ENCODE measurements at places on chromosomes 5 and 9.

GRCh38 chr9:77807281-77807683 lies 159.2 kb upstream of the GNA14 start:
- no peak for DNase-seq

DNA sequence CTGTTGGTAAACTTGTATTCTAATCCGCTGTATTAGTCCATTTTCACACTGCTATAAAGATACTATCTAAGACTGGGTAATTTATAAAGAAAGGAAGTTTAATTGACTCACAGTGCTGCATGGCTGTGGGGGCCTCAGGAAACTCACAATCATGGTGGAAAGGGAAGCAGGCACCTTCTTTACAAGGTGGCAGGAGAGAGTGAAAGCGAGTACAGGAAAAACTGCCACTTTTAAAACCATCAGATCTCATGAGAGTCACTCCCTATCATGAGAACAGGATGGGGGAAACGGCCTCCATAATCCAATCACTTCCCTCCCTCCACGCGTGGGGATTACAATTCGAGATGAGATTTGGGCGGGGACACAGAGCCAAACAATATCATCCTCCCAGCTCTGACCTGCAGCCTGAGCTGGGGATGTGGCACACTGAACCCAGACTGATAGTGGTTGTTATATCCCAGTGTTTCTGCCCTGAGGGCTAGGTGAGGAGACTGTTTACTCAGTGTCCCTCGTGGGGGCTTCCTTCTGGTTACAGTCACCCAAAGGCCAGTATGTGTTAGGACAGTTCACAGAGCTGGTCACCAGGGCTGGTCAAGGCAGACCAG lies 488.3 kb downstream of the KDM4C start:
- no peak for DNase-seq

GRCh38 chr5:50856401-50857119 lies 190.1 kb downstream of the PARP8 start:
- no peak for DNase-seq

- no peak for DNase-seq
These were observed at the start of gene FGF10 for GRCh38 chr5:44389090-44389822. Gene FGF10 (minus strand): TSS chr5:44389420. CDS start chr5:44388682, 738 bp downstream.

DNA sequence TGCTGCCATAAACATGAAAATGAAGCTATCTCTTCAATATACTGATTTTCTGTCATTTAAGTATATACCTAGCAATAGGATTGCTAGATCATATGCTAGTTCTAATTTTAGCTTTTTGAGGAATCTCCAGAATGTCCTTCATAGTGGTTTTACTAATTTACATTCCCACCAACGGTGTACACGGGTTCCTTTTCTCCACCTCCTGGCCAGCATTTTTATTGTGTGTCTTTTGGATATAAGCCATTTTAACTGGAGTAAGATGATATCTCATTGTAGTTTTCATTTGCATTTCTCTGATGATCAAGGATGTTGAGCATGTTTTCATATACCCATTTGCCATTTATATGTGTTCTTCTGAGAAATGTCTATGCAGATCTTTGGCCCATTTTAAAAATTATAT lies 446.5 kb downstream of the GABRG2 start:
- no peak for DNase-seq

GRCh38 chr5:58204966-58205365 lies 254.9 kb downstream of the PLK2 start:
- no peak for DNase-seq

- no peak for DNase-seq
These were observed 21.0 kb downstream of the TSC1 start for GRCh38 chr9:132923346-132923902.

DNA sequence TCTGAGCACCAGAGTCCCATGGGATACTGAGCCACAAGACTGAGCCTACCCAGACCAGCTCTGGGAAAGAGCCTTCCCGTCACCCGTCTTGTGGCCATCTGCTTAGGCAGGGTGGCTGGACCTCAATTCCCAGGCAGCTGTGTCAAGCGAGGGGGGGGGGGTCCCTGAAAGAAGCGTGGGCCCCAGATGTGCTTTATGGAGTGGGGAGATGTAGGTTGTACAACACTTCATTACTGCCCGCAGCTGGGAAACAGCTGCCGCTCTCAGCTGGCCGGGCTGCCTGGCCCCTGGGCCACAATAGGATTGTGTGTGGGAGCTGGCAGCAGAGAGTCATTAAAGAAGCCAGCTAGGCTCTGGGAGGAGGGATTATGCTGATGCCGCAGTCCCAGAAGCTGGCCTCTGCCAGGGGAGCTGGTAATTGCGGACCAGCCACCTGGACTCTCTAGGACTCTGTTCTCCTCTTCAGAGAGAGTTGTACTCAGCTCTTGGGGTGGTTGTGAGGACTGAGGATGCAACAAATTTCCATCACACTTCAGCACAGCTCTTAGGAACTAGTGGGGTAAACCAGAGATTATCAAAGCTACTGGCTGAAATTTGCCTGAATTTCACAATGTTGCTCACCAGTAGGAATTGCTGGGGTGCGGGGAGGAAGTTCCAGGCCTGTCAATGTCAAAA lies 145.4 kb downstream of the GADD45G start:
- DNase-seq, result no peak

GRCh38 chr5:149700347-149700746 lies 29.8 kb upstream of the PPARGC1B start:
- no peak for DNase-seq

DNA sequence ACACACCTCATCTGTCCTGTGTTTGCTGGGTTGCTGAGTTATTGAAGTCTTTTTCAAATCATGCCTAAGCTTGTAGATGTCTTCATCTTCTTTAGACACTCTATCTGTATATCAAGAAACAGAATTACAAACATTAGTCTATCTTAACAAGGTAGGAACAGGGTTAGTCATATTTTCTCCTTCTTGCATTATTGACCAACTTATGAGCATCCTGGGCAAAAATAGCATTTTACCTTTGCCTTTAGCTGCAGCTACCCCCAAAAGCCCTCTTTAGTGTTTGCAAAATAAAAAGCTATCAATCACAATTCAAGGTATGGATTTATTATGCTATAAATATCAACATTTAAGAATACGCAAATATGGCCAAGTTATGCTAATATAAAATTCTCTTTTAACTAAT lies 3.4 kb downstream of the PLK2 start:
- DNase-seq, result no peak

GRCh38 chr9:109497226-109498153 lies 617 bp downstream of the PTPN3 start:
- no peak for DNase-seq

DNA sequence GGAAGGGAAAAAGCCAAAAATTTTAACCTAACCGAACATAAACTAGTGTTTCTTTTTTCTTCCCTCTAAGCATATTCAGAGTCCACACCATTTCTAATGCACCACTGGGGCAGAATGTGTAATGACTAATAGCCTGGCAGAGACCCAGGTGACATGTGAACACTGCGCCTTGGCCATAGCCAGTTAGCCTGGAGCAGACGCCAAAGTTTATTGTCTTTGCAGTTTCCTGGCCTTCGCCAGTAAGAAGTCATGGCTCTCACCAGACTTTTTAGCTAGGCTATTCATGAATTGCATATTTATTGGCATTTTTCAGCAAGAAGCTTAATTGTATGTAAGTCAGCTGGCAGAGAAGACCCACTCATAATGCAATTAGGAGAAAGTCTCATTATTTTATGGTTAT lies 182.8 kb upstream of the SLC27A6 start:
- no peak for DNase-seq

DNA sequence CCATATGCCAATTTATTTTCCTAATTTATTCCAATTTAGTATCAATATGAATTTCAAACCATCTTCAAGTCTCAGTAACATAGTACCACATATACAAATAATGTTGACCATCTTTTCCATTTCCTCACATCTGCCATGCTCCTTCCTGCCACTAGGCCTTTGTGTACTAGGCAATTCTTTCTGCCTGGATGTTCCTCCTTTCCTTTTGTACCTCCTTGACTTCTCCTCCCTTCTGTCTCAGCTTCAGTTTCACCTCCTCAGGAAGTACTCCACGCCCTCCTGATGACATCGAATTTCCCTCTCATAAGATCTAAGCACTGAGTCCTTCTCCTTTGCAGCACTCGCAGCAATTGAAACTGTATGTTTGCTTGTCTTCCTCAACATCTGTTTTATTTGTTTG lies 53.9 kb downstream of the MEF2C start:
- DNase-seq, result no peak

GRCh38 chr5:73250645-73251044 lies 77.7 kb downstream of the TMEM174 start:
- no peak for DNase-seq

DNA sequence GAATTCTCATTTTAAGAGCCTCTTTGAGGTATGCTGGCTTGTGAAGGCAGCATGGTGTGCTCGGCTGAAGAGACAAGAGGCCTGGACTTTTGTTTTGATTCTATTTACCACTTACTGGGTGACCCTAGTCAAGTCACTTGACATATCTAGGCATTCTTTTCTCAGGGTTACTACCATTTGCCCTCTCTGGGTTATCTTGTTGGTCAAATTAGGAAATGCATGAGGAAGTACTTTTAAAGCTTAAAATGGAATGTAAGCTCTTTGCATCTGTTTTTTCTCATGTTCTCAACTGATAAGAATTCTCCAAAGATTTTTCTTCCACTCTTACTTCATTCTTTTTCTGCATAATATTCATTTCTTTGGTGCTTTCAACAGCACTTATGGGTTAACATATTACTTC lies 173.1 kb downstream of the PLK2 start:
- DNase-seq, result no peak

- DNase-seq, result no peak
These were observed 23.3 kb upstream of the TRIM14 start for GRCh38 chr9:98142182-98142907.

DNA sequence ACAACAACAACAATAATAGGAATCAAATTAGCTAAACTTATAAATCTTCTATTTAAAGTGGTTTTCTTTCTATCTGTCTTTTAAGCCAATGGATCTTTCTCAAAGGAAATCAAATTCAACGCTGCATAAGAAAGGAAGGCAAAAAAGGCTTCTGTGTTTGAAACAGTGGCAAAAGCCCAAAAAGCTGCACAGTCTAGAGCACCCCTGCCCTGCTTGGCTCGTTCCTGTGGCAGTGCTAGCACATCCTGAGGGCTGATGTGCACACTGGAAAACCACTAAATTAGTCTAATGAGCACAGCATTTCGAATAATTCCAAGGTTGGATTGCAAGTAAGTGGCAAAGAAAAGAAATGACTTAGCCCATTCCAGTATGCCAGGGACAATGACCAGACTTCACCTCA lies 80.7 kb downstream of the AP3B1 start:
- no peak for DNase-seq

DNA sequence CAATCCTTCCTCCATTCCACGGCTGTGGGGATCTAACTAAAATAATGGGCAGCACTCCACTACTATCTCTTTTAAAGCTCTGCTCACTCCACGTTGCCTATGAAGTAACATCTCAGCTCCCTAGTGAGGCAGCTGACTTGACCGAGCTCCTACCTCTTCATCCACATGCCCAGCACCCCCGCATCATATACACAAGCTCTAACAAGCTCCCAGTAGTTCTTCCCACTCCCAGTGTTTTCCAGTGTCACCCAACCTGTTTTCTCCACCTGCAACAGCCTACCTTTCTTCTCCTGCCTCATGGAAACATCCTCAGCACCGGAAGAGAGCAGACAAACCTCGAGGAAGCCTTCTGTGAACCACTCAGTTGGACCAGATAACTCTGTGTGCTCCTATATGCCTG lies 50.5 kb downstream of the ELAVL2 start:
- DNase-seq, result no peak

GRCh38 chr5:14310901-14311300 lies 167.8 kb downstream of the TRIO start:
- DNase-seq, result no peak

DNA sequence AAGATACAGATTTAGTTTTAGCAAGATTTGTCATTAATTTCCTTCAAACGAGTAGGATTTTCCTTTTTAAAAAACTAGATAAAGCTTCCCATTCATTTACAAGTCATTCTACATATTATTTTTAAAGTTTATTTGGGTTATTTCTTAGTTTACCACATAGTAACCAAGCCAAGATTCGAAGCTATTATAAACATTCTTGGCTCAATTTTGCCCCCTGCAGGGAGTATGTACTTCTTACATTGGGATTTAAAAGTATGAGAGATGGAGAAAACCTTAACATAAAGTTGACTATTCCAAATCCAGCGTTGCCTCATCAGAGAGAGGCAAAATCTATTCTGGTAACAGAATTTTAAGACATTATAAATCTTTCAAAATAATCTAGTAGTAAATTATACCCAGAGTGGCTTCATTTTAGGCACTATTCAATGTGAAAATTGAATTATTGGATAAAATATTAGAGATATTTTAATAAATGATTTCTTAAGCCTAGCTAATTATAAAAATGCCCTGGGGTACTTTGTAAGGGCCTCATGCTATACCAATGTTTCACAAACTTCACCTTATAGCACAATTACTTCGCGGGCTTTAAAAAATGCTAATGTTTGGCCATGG lies 39.1 kb downstream of the FBN2 start:
- no peak for DNase-seq

GRCh38 chr5:153400931-153401330 lies 89.5 kb upstream of the GRIA1 start:
- DNase-seq, result no peak

- DNase-seq, result no peak
These were observed 558.5 kb upstream of the ZNF462 start for GRCh38 chr9:106304401-106304920.

GRCh38 chr9:130990978-130991777 lies 17.8 kb upstream of the LAMC3 start:
- no peak for DNase-seq

- DNase-seq, result no peak
These were observed 3.0 kb upstream of the ENTPD2 start for GRCh38 chr9:137056739-137057415.

DNA sequence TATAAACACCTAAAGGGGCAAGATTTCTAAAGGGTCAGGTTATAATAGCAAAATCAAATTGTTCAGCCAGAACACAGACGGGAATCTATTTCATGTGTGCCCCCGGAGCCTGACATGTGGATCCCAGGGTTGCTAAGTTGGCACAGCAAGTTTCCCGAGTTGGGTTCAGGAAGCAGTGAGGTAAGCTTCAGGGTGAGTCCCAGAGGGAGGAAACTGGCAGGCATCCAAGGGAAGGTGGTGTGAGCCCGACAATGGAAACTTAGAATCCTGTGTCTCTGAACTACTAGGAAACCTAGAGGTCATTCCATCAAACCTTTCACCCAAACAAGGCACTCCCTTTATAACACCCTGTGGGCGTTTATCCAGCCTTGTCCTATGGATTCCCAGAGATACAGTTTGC lies 98.4 kb downstream of the ADRB2 start:
- DNase-seq, result no peak

DNA sequence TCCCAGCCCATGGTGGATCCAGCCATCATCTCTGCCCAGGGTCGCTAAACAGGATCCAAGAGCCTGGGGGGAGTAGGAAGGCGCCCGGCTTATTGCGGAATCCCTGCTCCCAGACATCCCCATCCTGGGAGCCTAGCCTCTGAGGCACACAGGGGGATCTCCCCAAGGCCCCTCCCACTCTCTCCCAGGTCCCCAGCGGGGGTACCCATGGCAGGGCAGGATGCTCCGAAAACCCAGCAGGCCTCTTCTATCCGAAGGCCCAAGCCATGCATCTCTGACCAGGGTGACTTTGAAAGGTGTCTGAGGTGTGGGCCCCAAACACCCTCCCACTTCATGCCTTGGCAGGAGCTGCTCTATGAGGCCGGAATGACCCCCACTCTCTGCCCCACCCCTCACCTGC lies 81.7 kb upstream of the RUFY1 start:
- DNase-seq, result no peak

- no peak for DNase-seq
These were observed 239.9 kb downstream of the ROR2 start for GRCh38 chr9:91710158-91710557.

Measured in stimulated activated CD8-positive, alpha-beta memory T cell treated with anti-CD3 and anti-CD28 coated beads, Interleukin-4, amount 100 ng/mL, for 4 hours (primary cell).